ENCODE measurements at places on chromosomes 3 and 15.

DNA sequence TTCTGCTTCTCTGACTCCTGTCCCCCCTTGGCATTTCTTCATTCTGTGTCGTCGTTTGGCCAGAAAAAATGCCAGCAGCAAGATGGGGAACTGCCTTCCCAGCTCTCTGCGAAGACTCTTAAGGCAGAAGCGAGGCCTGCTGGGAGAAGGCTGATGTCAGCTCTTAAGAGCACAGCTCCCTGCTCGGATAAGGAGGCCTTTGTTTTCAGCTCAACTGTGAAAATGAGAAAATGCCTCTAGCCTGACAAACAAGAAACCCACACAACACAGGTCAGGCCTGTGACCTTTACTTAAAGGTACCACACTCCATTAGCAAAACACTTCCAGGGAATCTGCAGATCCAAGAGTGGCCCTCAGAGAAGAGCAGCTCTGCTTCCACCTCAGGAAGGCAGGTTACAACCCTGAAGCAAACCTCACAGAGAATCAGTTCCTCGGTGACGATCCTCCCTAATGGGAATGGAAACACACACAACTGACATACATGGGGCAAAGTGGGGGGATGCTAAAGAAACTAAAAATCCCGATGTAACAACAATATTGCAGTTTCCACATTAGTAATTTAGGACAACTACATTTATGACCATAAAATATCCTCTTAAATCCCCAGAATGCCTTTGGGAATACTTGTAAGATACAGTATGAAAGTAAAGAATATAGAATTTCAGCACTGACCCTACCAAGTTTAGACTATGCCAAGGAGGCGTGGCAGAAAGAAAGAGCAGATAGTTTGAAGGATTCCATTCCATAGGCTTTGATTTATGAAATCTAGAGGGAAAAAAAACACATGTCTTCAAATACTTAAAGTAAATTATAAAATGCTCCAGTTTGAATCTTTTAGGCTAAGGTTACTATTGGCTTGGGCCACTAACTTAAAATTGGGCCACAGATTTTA lies 52.1 kb downstream of the VGLL4 start:
- DNase-seq = peak; percentile 61

DNA sequence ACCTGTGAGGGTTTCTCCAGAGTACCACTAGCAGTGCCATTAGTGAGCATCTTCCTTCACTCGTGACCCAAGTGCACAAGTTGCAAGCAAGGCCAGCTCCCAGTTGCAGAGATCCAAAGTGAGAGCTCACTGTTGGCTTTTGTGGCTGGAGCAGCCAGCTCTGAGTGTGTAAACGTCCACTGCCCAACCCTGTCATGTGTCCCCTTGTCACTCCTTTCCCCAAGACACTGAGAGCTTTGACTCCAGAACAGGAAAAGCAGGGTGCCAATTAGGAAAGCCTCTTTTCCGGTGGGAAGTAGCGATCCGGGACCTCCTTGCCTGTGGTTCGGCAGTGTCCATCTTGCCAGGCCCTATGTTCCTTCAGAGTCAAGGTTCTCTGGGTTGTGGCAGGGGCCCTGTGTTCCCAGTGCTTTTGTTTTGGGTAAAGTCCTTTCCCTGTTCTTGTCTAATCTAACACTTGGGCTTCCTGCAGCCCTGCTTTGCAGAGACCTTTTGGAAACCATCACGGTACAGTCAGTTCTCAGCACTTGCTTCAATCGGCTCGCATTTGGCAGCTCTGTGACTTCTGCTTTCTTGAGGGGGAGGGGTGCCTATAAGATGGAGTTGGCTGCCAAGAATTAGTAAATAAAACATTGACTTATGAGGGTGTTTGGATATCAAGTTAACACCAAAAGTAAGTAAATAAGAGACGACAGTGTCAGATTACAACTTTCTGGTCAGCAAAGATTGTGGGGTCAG lies 90.5 kb downstream of the DNASE1L3 start:
- no peak for DNase-seq

DNA sequence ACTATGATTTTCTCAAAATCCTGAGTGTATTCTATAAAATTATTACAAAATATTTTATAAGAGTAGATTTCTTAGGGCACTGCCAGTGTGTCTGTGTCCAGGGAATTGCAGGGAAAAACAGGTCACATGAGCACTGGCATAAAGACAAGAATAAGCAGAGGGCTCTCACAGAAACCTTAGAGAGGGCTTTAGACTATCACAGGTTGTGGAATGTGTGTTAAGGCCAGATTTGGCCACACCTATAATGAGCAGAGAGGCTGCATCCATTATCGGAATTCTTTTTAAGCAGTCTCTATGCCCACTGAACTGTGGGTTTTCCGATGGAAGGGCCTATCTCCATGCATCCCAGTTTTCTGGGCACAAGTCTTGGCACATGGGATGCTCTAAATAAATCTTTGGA lies 90.2 kb downstream of the RTP4 start:
- DNase-seq = no peak

GRCh38 chr3:68288085-68288484 lies 633.7 kb upstream of the SUCLG2 start:
- no peak for DNase-seq

GRCh38 chr3:22377421-22377820 lies 626.4 kb upstream of the ZNF385D start:
- DNase-seq = no peak

DNA sequence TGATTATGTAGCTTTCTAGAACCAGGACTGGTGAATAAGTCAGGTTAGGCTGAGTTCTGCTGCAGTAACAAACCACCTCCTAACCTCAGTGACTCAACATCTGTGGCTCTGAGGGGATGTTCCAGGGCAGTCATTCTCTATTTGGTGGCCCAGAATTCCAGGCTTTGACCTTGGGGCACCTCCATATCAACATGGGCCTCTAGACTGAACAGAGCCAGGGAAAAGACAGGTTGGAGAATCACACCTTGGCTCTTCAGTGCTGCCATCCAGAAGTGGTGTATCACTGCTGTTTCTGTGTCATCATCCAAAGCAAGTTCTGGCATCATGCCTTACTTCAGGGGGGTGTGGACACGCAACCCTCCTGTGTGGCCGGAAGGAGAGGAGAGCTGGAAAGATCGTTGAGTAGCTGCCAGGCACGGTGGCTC lies 15.3 kb downstream of the ZBTB47 start:
- no peak for DNase-seq

DNA sequence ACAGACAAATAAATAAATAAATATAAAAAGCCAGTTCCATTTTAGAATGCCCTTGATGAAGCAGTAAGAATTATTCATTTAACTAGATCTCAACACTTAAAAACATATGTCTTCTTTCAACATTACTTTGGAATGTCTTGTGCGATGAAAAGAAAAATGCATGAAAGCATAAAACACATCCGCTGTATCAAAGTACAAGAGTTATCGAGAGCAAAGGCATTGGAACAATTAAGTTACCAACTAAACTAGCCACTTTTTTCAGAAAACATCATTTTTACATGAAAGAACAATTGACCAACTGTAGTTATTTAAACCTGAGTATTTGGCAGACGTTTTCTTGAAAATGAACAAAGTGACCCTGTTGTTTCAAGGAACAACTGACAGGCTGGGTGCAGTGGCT lies 27.5 kb upstream of the ACAN start:
- no peak for DNase-seq

DNA sequence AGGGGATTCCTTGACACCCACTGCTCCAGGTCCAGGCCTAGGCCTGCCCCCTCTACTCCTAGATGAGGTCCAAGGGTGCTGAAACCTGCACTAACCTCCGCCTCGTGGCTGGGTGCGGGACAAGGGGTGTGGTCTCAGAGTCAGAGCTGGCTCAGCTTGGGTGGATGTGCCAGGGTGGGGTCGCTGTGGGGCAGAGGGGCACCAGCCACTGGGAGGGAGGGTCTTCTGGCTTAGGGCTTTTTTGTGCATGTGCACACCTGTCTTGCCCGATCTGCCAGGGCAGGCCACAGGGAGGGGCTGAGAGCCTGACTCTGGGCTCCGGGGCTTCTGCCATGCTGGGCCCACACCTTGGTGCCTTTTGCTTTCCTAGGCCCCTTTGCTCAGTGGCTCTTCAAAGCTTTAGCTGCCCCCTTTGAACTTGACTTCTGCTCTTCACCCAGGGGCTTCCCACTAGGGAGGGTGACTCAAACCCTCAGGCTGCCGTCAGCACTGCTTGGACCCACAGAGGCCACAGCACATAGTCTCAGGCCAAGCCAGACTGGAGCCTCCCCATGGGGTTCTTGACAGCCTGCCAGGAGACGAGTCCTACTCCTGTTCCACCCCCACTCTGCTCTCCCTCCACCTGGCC lies 73.0 kb downstream of the KLF13 start:
- DNase-seq = no peak

GRCh38 chr15:76533995-76534394 lies 197.4 kb downstream of the ISL2 start:
- no peak for DNase-seq

- no peak for DNase-seq
Measured at GRCh38 chr3:10743366-10744097, 72.5 kb upstream of the SLC6A11 start.

DNA sequence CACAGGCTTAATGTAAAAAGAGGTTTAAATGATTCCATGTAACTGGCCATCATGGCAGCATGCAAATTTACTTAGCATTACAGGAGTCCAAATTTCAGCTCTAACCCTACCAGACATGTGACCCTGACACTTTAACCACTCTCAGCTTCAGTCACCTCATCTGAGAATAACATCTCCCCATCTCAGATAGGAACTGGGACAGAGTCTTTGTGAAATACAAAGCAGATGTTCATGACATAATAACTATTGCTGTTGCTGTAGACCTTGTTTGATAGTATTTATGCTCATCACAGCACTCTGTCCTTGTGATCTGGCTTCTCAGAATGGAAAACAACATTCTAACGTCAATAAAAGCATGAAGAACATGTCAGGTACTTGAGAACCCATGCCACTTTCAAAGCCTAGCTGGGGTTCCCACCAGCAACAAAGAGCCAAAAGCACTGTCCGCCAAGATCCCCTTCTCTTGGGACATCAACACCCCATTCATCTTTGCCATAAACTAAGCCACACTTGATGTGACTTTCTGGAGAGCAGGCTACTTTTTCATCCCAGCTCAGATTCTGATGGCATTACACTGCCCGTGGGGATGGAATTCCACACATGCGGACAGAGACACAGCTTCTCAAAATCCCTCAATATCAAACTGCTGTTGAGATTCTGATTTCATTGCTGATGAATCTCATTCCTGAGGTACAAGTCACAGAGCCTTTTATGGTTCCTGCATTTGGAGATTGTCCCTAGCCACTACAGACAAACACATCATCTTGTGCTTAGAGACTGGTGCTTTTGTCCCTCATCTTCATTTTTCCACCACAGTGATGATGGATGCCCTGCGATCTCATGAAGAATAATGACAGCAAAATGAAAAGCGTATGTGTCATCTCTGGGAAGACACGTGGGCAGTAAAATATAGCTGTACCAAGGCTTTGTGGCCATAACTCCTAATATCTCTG lies 202.7 kb downstream of the TNIK start:
- no peak for DNase-seq

DNA sequence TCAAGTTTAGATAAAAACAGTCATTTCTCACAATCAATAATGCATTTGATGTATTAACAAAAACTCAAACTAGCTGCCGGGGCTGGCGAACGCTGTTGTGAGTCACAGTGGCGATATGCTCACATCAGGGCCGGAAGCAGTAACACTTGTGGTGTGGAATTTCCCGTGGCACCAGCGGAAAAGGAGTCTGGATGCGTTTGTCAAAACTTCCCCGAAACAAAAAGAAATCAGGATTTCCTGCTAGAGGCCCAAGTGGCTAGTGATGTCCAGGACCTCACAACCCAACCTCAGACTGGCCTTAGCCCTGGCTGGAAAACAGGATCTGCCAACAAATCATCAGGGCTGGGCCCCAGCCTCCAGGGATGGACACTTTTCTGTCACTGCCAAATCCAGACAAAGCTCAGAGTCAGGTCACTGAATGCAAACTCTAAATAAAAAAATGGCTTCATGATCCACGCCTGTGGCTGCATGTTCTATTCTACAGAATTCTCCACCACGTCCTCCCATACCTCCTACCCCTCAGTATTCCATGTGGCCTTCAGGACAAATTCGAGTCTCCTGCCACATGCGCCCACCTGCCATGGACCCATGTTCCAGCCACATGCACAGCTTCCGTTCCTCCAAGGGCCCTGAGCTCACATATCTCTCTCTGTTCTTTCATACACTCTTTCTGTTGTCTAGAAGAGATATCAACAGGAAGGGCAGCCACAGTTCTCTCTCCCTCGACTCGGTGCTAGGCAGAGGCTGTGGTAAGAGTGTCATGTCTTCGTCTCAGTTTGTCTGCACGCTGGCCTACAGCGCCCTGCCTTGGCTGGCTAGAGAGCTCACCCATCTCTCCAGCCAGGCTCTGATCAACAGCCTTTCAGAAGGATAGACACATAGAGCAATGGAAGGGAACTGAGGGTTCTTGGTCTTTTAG lies 35.4 kb downstream of the EHD4 start:
- no peak for DNase-seq

DNA sequence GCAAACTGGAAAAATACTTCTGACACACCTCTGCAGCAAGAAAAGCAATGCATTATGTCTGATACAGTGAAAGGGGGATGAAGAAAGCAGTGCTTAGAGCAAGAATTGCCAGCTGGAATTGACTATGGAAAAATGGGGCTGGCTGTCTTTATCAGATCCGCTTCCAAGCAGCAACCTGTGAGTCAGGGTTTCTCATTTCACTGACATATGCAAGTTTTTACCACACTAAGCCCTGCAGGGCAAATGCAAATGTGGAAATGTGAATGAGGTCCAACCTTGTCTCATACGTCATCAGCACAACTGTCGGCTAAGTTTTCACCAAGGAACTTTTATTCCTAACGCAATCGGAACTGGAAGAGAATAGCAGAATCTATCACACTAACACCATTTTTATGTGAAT lies 172.5 kb upstream of the GADL1 start:
- no peak for DNase-seq

- no peak for DNase-seq
Measured at GRCh38 chr15:57994221-57995049, 71.1 kb downstream of the ALDH1A2 start.

GRCh38 chr15:88512601-88513000 lies 33.9 kb downstream of the DET1 start:
- DNase-seq = no peak

DNA sequence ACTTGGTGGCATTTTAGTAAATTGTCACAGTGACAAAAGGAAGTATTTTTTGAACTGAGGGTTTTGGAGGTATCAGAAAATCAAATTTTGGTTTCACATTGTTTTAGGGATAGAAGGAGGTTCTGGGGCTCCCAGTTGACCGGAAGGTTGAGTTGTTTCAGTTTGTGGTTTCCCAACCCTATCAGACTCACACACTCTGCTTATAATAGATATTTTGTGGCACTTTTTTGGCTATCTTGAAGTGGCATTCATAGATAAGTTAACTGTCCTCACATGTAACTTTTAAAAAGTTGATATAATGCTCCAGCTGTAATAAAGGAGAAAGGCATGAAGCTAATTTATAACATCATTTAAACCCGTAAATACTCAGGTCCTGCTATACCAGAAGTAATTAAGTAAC lies 12.8 kb downstream of the ARMC8 start:
- no peak for DNase-seq

Measured in C1 segment of cervical spinal cord (tissue), 14 donors.